ENCODE measurements at places on chromosomes 7 and 10.

GRCh38 chr10:78861529-78862327 is 207.0 kb upstream of the ZMIZ1 start:
- no peak for DNase-seq

- DNase-seq, result no peak
Measured at GRCh38 chr7:81138870-81139269, 220.0 kb upstream of the SEMA3C start.

- DNase-seq, result no peak
Measured at GRCh38 chr10:14291296-14291695, 39.4 kb downstream of the FRMD4A start.

DNA sequence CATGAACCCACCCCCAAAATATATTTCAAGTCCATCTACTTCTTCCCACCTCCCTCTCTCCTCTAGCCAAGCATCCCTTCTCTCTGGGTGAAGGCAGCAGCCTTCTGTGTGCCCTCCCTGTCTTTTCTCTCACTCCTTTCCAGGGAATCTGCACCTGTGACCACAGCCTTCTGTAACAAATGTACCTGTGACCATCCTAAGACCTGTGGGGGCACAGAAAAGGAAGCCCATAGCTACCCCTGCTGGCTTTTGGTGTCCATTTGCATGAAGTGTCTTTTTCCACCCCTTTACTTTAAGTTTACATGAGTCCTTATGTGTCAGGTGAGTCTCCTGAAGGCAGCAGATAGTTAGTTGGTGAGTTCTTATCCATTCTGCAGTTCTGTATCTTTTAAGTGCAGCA is 2.0 kb upstream of the TBXAS1 start:
- DNase-seq, result no peak

DNA sequence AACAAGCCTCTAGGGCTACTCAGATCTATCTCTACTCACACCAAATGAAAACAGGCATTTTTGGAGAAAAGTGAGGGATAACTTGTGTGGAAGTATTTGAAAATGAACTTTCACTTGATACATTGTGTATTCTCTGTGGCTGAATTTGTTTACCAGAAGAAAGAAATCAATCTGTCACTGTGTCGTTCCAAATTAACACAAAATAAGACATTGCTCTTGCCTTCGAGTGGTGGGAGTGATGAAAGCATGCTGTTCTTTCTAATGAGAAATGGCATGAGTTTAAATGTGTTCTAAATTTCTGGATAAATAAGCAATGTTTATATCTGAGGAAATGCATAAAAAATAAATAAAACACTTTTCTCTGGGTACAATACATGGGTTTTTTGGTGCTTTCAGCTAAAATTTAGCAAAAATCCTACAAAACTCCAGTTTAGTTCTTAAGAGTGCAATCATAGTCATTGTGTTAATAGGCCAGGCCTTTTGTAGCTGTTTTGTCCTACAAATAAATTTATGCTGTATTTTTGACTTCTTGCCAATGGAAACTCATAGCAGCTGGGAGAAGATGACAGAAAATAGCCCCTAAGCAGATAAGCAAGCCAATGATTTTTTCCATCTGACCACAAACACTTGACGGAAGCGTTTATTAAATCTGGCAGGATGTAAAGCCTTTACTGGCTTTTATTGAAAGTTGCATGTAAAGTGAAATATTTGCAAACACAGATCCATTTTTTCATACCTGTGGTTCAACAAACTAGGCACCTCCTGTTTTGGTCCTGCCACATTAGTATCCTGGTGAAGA is 1064.1 kb upstream of the GHITM start:
- no peak for DNase-seq

DNA sequence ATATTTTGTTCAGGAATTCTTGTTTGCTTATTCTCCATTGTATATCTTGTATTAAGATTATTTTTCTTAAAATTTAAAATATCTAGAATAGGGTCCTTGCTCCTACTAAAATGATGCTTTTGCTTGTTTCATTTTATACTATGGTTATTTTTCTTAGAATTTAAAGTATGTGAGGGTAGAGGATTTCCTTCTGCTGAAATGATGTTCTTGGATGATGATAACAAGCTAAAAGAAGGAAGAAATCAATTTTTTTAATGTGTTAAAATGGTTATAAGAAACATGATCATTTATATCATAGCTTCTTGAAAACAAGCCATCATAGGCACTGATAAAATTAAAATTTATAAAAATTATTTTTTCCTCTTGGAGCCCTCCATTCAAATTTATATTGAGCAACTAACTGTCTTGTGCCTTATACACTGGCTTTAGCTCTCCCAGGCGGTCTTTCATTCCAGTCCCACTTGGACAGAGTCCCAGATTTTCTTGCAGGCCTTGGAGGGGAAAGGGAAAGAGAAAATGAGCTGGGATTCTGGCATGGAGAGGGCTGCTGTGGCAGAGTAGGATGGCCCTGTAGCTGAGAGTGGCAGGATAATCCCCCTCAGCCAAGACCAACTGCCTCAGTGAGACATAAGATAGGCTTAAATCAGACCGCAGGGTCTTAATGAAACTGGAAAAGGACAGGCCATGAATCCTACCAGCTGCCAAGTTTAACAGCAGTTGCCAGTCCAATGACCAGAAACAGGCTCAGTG is 60.2 kb downstream of the DNAJB9 start:
- DNase-seq, result no peak

- peak; percentile 22 for DNase-seq
Measured at GRCh38 chr7:12731214-12731656, 43.8 kb downstream of the ARL4A start.

GRCh38 chr10:4215485-4215884 is 430.5 kb upstream of the KLF6 start:
- no peak for DNase-seq

DNA sequence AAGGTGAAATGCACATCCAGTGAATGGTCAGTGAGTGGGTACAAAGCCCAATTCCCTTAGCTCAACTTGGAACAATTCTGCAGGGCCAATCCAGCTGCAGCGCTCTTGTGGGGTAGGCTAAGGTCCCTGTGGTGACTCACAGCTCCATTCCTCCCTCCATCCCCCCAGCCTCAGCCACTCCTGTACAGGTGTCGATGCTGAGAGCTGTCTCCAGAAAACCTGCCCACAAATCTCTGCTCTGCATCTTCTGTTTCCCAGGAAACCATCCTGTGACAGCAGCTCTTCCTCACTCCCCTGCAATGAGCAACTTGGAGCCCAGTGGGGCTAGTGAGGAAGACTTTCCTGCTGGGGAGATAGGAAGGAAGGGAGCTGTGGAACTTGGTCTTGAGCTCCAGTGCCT is 244.7 kb upstream of the GPR26 start:
- DNase-seq, result no peak

Data from NAMALWA (cell line).